HepG2 (cell line): ENCODE measurements at places on chromosomes 6 and 20. TPM values are rescaled to one million over a fixed set of nuclear protein-coding genes. Genes with fewer than 3 reads are reported as not detected.

Gene SPATA25
- 4.8 and 8.9 TPM in 2 replicates for polyA plus RNA-seq

DNA sequence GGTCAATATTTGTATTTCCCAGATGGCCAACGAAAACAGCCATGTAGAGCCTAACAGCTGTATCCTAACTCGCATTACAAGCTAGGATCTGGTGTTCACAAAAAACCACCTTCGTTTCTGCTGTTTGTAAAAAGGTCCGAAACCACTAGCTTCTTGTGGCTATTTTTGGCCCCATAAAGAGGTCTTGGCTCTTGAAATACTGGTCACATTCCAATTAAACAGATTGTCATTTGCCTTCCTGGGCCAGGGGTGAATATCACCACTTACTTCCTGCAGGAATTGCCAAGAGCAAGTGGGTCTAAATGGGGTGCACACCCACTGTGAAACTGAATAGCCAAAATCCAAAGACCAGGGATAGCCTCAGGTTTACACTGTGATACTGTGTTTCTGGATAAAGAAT is 48.2 kb downstream of the TSHZ2 start:
- H3K4me3 ChIP-seq: no peak overlapping the region
- no peak for DNase-seq
- no peaks in the 10 kb centered on the region for H3K27me3 ChIP-seq
- H3K27ac ChIP-seq: no peak overlapping the region
- no peaks in the 10 kb centered on the region for H3K4me1 ChIP-seq

- H3K4me1 ChIP-seq: peaks cover 10% of the 10 kb centered on the region
- H3K27ac ChIP-seq: no peak overlapping the region
- H3K4me3 ChIP-seq: no peak overlapping the region
- DNase-seq: no peak
- H3K27me3 ChIP-seq: 0 out of 2 replicates have a peak, but pooled peaks cover 1% of the 10 kb centered on the region
These were observed 3.7 kb upstream of the NCOA6 start for GRCh38 chr20:34829191-34829590.

GRCh38 chr20:44800391-44801046 is 9.8 kb downstream of the RIMS4 start:
- no peaks in the 10 kb centered on the region; the same call in 1 of the 2 replicates for H3K27me3 ChIP-seq
- no peak overlapping the region for H3K27ac ChIP-seq
- H3K4me3 ChIP-seq: no peak overlapping the region
- peak; percentile 25 for DNase-seq
- H3K36me3 ChIP-seq: no peaks in the 10 kb centered on the region

DNA sequence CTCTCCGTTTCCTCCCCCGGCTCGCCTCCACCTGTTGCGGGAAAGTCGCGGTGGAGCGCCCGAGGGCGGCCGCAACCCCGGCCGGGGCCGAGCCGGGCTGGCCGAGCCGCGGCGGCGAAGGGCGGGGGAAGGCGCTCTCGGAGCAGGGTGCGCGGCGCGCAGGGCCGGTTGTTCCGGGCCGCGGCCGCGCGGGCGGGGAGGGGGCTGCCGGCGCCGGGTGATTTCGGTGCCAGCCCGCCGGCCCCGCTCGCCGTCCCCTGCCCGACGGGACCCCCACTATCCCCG is 235 bp downstream of the MAP7 start:
- H3K27me3 ChIP-seq: peaks cover 40% of the 10 kb centered on the region
- H3K27ac ChIP-seq: no peak overlapping the region
- H3K36me3 ChIP-seq: no peaks in the 10 kb centered on the region
- peak overlapping the region; percentile 49 for H3K4me3 ChIP-seq
- no peaks in the 10 kb centered on the region for H3K4me1 ChIP-seq
- DNase-seq: no peak
